ENCODE measurements at places on chromosomes 4 and X.

- no peak for DNase-seq
Observed at GRCh38 chrX:107226757-107227156, 20.3 kb downstream of the DNAAF6 start.

GRCh38 chr4:109562457-109563239, 2.6 kb downstream of the MCUB start:
- DNase-seq, result no peak

GRCh38 chr4:102427371-102427998, 73.7 kb upstream of the NFKB1 start:
- DNase-seq, result no peak

- DNase-seq, result no peak
Observed at GRCh38 chr4:178081176-178081575, 638.9 kb upstream of the AGA start.

- DNase-seq, result no peak
Observed at GRCh38 chr4:69485130-69485529, 10.6 kb downstream of the UGT2B4 start.

- no peak for DNase-seq
Observed at GRCh38 chr4:113243312-113243711, 193.9 kb downstream of the ANK2 start.

GRCh38 chrX:54721424-54721823, 76.6 kb downstream of the ITIH6 start:
- no peak for DNase-seq

DNA sequence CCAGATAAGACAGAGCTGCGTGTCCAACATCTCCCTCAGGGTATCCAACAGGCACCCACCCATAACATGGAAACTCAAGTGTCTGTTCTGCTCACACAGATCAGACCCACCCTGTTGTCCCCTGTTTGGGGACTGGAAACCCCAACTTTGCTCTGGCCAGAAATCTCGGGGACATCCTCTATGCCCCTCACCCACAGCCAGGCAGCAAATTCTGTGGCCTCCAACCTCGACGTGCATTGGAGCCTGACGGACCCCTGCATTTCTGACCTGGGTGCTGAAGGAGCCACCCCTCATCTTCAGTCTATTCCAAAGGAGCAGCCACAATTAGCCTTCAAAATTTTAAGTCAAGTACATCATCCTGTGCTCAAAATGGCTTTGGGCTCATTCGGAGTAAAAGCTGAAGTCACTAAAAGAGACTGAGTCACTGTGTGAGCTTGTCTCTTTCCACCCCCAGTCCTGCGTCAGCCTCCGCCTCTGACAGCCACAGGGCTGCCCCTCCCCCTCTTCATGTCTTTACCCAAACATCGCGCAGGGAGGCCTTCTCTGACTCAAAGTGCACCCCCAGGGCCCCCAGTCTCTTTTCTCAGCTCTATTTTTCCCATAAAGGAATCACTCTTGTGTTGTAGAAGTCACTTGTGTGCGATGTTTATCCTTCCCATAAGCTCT, 24.4 kb upstream of the PDE6B start:
- DNase-seq, result no peak

DNA sequence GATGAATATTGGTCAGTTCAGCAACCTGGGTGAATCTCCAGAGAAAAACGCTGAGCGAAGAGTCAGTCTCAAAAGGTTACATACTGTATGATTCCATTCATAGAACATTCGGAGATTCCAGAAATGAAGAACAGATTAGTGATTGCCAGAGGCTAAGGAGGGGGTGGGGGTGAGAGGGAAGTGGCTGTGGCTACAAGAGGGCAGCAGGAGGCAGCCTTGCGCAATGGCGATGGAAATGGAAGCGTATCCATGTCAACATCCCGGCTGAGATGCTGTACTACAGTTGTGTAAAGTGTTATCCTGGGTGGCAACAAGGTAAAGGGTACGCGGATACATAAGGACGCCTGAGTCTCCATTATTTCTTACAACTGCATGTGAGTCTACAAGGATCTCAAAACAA, 18.0 kb downstream of the LYAR start:
- no peak for DNase-seq

DNA sequence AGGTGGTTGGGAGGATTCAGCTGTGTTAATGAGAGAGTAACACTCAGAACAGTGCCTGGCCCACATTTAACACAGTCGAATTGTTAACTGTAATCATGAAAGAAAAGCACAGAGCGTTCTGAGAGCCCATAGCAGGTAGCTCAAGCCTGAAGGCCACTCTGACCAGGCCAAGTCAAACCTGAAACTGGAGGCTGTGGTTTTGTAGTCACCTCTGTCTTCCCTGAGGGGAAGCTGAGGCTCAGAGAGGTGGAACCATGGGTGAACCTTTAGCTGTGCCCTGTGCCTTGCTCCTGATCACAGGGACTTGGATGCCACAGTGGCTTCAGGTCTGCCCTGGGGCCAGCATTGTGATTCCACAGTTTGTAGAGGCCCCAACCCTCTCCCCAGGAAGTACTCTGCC, 16.6 kb upstream of the UBA1 start:
- no peak for DNase-seq

DNA sequence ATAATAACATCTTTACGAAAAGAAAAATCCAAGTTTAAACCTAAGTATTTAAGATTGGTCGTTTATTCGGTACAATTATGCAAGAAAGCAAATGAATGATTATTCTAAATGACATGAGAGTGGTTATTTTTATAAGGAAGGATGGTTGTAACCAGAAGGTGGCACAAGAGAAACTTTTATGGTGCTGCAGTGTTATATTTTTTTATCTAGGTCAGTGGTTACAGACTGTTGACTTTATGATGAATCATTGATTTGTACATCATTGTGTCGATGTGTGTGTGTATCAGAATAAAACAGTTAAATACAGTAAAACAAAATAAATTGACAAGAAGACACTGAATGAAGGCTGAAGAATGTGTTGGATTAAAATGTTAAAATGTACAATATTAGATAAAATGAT, 9.8 kb downstream of the DCAF8L2 start:
- no peak for DNase-seq

DNA sequence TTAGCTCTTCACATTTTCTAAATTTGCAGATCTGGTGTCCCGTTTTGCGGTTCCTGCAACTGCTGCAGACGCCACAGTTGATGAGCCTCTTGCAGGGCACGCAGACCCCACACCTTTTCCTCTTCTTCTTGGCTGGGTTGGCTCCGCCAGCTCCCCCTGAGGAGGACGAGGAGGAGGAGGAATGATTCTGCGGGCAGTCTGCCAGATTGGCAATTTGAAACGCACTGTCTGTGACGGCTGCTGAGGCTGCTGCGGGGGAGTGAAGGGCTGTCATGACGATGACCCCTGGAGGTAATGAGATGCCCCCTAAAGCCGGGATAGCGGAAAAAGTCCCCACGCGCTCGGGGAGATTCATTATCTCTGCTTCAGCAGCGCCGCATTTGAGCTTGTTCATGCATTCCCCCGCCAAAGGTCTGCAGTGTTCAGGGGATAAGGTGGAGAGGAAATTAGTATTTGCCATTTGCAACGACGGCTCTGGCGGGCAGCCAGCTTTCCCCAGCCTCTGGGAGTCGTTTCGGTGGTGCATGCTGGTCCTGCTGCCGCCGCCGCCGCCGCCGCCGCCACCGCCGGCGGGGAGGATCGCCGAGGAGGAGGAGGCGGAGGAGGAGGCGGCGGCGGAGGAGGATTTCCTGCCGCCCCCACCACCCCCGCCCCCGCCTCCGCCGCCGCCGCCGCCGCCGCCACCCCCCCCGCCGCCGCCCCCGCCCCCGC, 3.8 kb downstream of the CXXC4 start:
- no peak for DNase-seq

DNA sequence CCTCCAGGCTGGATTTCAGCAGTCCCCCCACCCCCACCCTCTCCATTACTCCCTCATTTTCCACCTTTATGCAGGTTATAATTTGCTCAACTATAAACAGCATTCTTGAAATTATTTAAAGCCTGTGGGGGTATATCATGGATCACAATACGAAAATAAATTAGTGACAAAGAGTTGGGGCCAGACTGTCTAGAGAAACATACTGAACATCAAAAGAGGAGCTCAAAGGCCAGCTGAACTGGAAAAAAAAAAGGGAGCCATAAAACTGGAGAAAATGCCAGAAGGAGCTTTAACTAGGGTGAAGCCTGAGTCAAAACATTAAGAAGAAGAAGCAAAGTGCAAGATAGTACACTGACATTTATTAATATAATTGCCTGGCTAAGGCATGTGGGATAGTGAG, 137.8 kb downstream of the ANTXR2 start:
- DNase-seq, result no peak

DNA sequence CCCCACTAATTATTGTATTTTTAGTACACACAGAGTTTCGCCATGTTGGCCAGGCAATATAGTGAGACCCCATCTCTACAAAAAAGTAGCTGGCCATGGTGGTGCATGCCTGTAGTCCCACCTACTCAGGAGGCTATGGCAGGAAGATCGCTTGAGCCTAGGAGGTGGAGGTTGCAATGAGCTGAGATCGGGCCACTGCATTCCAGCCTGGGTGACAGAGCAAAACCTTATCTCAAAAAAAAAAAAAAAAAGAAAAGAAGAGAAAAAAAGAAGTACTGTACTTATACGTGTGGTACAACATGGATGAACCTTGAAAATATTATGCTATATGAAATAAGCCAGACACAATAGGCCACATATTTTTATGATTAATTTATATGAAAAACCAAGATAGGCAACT, 9.9 kb upstream of the WDR45 start:
- DNase-seq, result no peak

GRCh38 chr4:175412161-175412560, 399.9 kb downstream of the GPM6A start:
- no peak for DNase-seq

GRCh38 chr4:118082182-118082581, 47.9 kb downstream of the NDST3 start:
- DNase-seq, result no peak

DNA sequence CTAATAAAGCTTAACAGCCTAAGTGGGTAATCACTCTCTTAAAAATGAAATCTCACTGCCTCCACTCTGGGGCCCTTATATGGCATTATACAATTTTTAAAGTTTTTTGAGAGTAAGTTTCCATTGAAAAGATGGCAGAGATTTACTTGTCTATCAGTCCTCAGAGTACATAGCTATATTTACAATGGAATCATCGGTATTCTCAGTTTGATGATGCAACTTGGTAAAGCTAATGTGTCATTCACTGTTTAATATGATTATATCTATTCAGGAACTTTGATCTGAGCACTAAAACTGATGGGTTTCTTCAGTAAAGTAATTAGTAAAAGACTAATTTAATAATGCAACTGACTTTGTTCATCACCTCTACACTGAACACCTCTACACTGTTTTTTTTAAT, 51.6 kb downstream of the CT47B1 start:
- DNase-seq, result no peak

- no peak for DNase-seq
Observed at GRCh38 chr4:154953691-154954090, 172.6 kb downstream of the RBM46 start.

DNA sequence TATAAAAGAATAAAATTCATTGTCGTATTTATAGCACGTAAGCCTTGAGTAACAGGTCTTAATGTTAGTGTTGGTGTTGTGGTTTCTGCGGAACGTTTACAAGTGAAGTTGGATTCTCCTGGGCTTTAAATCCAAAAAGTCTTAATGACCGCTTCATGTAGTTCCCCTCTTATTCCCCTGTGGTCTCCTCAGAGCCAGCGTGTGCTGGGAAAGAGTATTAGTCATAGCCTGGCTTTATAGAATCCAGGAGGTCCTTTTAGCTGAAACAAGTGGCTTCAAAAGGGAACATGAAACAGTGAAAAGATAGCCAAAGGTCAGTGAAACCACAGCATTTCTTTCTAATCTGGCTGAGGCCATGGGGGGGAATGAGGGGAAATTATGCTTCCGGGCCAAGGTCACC, 79.1 kb downstream of the CLCN4 start:
- DNase-seq, result no peak

DNA sequence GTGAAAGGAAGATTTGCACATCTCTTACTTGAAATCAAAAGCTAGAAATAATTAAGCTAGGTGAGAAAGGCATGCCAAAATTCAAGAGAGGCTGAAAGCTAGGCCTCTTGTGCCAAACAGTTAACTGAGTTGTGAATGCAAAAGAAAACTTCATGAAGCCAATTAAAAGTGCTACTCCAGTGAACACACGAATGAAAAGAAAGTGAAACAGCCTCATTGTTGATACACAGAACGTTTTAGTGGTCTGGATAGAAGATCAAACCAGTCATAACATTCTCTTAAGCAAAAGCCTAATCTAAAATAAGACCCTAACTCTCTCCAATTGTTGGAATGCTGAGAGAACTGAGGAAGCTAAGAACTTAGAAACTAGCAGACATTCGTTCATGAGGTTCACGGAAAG, 122.3 kb downstream of the UNC5C start:
- no peak for DNase-seq

DNA sequence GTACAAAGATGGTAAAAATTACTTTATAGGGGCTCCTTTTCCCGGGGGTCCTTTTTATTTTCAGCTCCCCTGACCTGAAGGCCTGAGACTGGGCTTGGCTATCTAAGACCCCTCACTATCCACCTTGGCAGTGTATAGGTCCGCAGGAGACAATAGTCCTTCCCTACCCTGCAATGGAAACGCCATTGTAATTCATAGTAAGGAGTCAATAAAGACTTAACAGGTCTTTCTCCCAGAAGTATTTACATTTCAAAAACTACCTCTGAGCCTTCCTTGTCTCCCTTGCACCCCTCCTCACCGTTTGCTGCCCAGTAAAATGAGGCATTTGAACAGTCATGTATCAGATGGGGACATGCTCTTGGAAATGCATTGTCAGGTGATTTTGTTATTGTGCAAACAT, 401.2 kb upstream of the CNKSR2 start:
- DNase-seq, result no peak

- DNase-seq, result no peak
Observed at GRCh38 chr4:40857956-40858355, 108.2 kb downstream of the NSUN7 start.

- DNase-seq, result no peak
Observed at GRCh38 chrX:110806145-110806544, 10.5 kb upstream of the CHRDL1 start.

DNA sequence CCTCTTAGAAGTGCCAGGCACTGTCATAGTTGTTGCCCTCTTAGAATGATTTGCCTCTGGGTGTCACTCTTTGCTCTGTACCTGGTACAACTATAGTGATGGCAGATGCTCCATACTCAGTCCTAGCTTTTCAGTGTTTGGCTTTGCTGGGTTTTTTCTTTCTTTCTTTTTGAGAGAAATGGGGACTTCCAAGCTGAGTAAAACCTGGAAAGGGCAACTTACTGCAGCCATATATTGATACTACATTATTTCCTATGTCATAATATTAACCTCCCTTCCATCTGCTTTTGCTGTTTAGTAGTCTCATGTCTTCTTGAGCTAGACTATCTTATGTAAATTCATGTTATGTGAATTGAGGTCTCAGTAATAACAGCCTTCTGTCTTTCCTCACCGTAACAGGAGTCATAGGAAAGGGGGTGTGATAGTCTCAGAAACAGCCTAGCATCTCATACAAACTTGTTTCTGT, 49.0 kb downstream of the NIPAL1 start:
- no peak for DNase-seq

GRCh38 chr4:184599492-184600135, 49.6 kb downstream of the CASP3 start:
- DNase-seq, result no peak

- DNase-seq, result no peak
Observed at GRCh38 chr4:100782356-100782755, 264.5 kb upstream of the EMCN start.

- no peak for DNase-seq
Observed at GRCh38 chrX:68703369-68703768, 55.9 kb downstream of the STARD8 start.

GRCh38 chr4:30825008-30825770, 105.0 kb downstream of the PCDH7 start:
- DNase-seq, result no peak
